ENCODE measurements at places on chromosomes 16 and 17.

DNA sequence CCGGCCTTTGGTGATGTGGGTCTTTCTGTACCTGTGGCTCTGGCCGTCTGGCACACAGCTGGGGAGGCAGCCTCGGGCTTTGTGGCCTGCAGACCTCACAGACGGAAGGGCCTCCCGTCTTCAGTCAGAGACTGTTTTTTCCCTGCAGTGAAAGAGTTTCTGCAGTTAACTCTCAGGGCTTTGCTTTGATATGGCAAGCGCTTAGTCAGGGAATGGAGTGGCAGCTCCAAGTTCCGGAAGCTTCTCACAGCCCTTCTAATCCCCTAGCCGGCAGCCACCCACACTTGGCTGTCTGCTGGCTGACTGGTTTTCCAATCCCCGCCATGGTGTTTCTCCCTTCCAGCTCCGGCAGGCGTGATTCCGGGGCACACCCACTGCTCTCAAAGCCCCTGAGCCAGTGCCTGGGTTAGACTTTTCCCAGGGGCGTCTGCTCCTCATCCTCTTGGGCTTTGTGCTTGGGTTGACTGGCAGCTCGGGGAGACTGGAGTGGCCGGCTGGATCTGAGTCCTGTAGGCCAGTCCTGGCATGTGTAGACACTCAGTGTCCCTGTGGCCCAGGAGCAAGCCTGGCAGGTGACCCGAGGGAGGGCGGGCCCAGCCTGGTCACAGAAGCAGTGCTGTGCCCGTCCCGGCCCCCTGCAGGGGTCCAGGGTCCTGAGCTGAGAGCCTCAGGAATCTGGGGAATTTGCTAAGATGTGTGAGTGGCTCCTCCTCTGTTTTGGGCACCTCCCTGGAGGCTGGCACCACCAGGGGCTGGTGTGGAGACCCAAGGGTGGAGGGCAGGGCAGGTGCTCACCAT lies 29.9 kb downstream of the BAIAP2 start:
- DNase-seq: no peak

DNA sequence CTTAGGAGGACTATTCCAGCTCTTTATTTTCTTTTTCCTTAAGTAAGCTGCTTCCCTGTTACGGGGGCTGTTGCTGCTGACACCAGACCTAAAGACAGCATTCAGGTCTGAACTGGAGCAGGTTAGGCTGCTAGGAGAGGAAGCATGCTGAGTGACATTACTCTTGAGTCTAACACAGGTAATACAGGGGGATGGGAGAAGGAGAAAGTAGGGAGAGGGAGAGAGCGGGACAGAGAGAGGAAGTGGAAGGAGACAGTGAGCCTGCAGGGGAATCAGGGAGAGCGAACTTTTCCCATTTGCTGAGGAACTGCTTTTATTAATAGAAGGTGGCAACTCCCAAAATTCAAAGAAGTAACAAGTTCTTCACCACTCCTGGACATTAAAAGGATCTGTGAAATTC lies 130.9 kb downstream of the PARN start:
- no peak for DNase-seq

GRCh38 chr16:62548095-62548494 lies 511.9 kb upstream of the CDH8 start:
- DNase-seq: no peak

- peak; percentile 70 for DNase-seq
Observed at GRCh38 chr17:45584092-45585036, 93.8 kb upstream of the PLEKHM1 start.

- DNase-seq: no peak
Observed at GRCh38 chr17:32949181-32949580, 21.2 kb downstream of the TMEM98 start.

- no peak for DNase-seq
Observed at GRCh38 chr17:75326226-75326848, 37.1 kb upstream of the SLC25A19 start.

- no peak for DNase-seq
Observed at GRCh38 chr17:43550754-43551153, 4.6 kb upstream of the ETV4 start.

GRCh38 chr17:79921411-79922115 lies 82.3 kb upstream of the CBX4 start:
- DNase-seq: no peak

DNA sequence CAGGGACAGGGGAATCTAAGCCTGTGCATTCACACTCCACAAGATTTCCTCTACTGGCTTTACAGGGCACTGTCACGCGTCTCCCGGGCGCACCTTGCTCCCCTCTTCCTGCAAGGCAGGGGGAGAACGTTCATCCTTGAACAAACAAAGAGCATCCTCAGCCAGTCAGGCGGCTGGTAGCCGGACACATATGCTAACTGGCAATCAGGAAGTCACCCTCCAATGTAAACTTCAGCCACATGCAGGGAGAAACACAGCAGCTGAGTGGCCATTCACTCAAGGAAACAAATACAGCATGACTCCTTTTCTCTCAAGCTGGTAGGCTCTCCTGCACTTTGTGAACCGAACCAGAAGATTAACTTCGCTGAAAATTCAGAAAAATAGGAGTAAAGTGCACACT lies 10.8 kb upstream of the HSBP1 start:
- DNase-seq: no peak

DNA sequence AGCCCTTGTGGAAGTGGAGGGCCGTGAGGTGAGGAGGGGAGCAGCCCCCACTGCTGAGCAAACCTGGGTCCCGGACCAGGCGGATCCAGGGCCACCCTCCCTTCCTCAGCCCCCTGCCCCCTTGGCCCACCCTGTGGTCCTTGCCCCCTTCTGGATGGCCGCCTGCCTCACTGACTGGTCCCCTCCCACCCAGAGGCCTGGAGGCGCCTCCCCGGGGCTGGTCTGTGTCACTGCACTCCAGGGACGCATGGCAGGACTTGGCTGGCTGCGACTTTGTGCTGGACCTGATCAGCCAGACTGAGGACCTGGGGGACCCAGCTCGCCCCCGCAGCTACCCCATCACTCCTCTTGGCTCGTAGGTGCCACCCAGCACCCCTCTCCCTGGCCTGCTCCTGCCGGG lies 19.2 kb upstream of the SMIM5 start:
- DNase-seq: peak; percentile 33

DNA sequence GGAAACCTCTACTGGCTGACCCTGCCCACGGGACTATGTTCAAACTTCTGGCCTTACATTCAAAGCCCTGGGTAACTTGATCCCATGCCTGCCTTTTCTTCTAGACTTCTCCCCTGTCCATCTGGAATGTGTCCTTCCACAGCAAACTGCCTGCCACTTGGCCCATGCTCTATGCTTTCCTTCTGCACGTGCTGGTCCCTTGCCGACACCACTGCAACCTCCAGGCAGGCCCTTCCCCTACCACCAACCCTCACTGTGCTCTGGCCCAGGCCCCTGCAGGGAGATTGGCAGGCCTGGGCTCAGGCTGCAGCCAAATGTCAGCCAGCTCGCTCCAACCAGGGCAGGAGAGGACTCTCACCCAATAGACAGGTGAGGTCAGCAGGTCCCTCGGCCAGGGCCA lies 11.0 kb downstream of the HSD11B2 start:
- DNase-seq: no peak

DNA sequence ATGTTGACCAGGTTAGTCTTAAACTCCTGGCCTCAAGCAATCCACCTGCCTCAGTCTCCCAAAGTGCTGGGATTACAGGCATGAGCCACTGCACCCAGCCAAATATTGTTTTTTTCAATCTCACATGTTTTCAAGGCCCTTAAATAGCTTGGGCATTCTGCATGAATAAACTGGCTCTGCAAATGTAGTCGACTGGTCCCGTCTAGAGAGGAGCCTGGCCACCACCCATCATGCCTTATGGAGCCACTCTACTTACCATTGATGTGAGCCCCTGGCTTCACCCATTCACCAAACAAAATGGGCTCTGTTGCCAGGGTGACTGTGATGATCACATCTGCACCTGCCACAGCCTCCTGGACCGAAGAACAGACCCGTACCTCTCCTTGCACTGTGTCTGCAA lies 10.8 kb downstream of the CRYM start:
- no peak for DNase-seq

DNA sequence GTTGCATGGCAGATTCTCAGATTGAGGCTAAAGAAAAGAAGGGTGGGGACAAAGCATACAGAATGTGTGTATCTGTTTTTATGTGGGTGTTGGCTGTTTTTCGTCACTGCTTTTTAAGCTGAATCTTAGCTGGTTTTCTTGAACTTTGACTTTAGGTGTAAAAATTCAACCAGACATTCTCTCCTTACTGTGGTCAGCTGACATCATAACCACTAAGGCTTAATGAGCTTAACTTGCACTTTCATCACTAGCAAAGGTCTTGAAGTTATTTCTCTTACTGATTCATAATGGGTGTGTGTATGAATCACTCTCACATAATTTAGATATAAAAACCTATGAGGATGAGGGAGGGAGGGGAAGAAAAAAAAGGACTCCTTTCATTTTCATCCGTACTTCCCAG lies 4.0 kb upstream of the CDC6 start:
- no peak for DNase-seq

DNA sequence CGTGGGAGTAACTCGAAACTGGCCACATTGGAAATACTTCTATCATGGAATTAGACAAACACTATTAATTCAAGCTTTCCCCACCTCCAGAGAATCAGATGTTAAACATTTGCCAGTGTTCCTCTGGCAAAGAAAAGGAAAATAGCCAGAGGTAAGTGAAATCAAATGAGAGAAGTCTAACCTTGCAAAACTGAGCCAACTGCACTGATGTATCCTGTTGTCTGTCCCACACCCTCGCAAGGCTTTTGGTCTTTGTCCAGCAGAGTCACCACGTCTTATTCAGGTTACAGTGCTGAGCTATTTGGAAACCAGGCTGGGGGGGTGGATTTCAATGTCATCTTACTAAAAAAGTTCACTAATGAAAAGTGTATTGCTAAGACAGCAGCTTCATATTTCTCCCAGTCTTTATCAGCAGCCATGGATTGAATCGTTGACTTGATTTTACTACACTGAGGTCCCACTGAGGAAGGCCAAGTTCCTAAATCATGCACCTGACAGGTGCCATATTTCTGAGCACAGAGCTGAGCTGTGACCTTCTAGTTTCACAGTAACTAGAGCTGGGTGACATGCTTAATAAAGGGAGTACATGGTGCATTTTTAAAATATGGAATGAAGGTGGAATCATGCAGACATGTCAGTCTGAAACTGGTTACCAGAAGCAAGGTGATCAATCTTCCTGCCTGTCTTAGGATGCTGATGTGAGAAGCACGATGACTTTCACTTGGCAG lies 85.2 kb upstream of the HSBP1 start:
- DNase-seq: no peak

GRCh38 chr17:79224476-79224875 lies 149.9 kb downstream of the ENGASE start:
- no peak for DNase-seq

DNA sequence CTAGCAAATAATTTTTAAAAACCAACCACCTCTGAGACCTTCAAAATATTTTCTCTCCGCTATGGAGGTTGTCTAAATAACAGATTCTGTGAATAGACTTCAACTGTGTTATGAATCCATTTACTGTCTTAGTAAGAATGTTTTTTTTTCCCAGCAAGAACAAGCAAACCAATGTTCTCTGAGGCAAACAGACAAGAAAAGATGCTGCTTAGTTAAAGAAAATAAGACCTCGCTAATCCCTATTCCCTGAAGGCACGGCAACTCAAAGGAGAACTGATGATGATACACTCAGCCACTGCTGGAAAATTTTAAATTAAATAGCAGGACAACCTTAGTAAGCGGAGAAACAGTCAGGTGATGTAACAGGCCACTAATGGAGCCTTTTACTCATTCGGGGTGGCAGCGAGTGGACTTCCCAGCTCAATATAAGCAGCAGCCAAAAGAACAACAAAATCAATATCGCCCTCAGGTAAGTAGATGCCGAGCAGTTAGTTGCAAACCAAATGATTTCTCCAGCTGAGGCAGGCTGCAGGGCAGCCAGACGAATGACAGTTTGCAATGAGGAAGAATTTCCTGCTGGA lies 81.8 kb downstream of the CPPED1 start:
- DNase-seq: no peak

DNA sequence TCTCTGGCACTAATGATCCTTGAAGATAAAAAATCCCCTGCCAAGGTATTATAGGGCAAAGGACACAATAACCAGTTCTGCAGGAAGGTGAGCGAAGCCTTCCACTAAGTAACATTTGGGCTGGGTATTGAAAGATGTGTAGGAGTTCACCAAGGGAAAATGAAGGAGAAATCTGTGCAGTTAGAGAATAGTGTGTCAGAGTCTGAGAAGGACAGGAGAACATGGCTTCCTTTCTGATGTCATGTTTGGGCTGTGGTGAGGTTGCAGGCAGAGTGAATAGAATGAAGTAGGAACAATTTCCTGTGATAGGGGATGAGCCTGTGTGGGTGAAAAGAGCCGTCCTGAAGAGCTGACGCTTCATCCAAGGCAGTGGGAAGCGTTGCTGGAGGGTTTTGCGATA lies 24.1 kb upstream of the CIITA start:
- DNase-seq: no peak

- no peak for DNase-seq
Observed at GRCh38 chr16:66906916-66907836, 11.5 kb downstream of the CDH16 start.

- DNase-seq: no peak
Observed at GRCh38 chr17:80284631-80285030, 24.0 kb downstream of the RNF213 start.

DNA sequence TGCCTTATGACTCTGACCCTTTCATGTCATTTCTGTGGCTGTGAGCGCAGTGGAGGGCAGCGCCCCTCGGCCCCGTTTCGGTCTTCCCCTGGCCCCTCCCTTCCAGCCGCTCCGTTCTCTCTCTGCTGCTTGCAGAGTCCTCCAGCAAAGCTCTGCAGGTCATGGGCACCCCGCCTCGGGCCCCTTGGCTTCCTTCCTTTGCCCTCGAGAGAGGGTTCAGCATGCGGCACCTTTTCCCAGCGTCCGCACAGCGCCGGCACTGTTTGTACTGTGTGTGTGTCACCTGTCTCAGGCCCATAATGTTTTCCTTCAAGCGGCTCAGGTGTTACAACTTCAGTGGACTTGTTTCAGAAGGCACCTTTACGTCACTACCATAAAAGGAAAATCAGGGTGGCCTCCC lies 98.5 kb downstream of the RAP1GAP2 start:
- DNase-seq: no peak
